ENCODE measurements at places on chromosomes 1 and 21.

- DNase-seq, result no peak
Measured at GRCh38 chr1:9084906-9085305, 15.5 kb upstream of the SLC2A5 start.

- no peak for DNase-seq
Measured at GRCh38 chr1:208216062-208216461, 28.1 kb downstream of the PLXNA2 start.

- no peak for DNase-seq
Measured at GRCh38 chr1:119477710-119478109, 29.3 kb upstream of the HSD3B1 start.

- DNase-seq, result no peak
Measured at GRCh38 chr1:101250222-101250621, 13.4 kb downstream of the S1PR1 start.

DNA sequence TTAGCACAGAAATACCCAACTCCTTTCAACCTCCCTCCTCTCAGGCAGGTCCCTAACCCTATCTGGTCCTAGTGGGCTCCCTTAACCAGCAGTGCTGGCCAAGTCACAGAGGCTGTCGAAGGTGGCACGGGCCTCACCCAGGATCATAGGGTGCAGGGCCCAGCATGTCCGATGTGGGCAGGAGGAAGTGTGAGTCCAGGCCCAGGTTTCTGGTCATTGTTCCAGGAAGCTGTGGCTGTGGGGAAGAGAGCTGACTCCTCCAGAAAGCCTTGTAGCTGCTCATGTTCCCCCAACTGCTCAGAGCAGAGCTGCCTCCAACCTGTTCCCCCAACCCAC lies 2.4 kb downstream of the CCDC17 start:
- DNase-seq, result no peak

- no peak for DNase-seq
Measured at GRCh38 chr1:206709772-206710459, 25.2 kb downstream of the MAPKAPK2 start.

- no peak for DNase-seq
Measured at GRCh38 chr1:32903991-32904785, 3.0 kb upstream of the TMEM54 start.

GRCh38 chr1:5999711-6000443 lies 7.7 kb upstream of the NPHP4 start:
- no peak for DNase-seq

GRCh38 chr1:182811975-182812722 lies 22.6 kb downstream of the NPL start:
- DNase-seq, result no peak
